A549 (cell line): ENCODE measurements at places on chromosomes 1 and 21. TPM values are rescaled to one million over a fixed set of nuclear protein-coding genes. Genes with fewer than 3 reads are reported as not detected.

GRCh38 chr21:41664881-41665765 is 101.7 kb downstream of the RIPK4 start:
- no peak for DNase-seq

- no peak for DNase-seq
Measured at GRCh38 chr1:205715628-205716027, 34.4 kb downstream of the NUCKS1 start.

Gene OR6N1
- polyA plus RNA-seq: not detected in 3 replicates

- no peak for DNase-seq
Measured at GRCh38 chr1:46284597-46285564, 18.5 kb downstream of the LRRC41 start.

DNA sequence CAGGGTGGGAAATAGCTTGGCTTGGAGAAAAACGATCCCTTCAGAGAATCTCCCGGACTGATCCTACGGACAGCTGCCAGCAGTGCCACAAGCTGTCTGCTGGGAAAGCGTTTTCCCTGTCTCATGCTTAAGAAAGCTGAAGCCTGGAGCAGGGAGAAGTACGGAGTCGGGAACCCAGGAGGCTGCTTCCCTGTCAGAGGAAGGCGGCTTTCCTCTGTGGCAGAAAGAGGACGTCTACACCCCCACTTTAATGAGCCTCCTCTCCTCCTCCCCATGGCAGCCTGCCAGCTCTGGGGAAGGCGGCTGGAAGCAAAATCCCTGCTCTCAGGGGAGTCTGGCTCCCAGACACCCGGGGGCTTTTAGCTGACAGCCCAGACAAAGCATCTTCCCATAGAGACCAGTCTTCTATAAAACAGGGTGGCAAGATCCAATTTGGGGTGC is 7.3 kb downstream of the KIF21B start:
- DNase-seq: no peak

GRCh38 chr1:186129758-186130157 is 245.3 kb downstream of the TPR start:
- DNase-seq: no peak

- no peak for DNase-seq
Measured at GRCh38 chr21:29318354-29318753, 19.6 kb downstream of the BACH1 start.

Gene AGMAT
- polyA plus RNA-seq: 11.9 to 13.1 TPM (median 12.9 TPM) in 3 replicates

- no peak for DNase-seq
Measured at GRCh38 chr21:46265736-46266525, 19.5 kb downstream of the MCM3AP start.

Gene NFASC
- 0.39 to 0.51 TPM (median 0.45 TPM) in 3 replicates for polyA plus RNA-seq

Gene ESRRG
- not detected in 3 replicates for polyA plus RNA-seq

- DNase-seq: no peak
Measured at GRCh38 chr1:149927056-149927562, 494 bp downstream of the SF3B4 start.

- DNase-seq: peak; percentile 6
Measured at GRCh38 chr1:247210062-247210375, 38.2 kb upstream of the ZNF124 start.

Gene PLEKHG5
- polyA plus RNA-seq: 2.4 to 3.4 TPM (median 3.1 TPM) in 3 replicates
